ENCODE measurements at places on chromosomes 12 and 14.

GRCh38 chr14:55353686-55354467 is 57.8 kb downstream of the ATG14 start:
- no peak overlapping the region for H3K4me3 ChIP-seq
- H3K27ac ChIP-seq, result no peak overlapping the region
- H3K4me1 ChIP-seq, result no peaks in the 10 kb centered on the region
- H3K36me3 ChIP-seq, result no peaks in the 10 kb centered on the region
- no peak for DNase-seq
- no peaks in the 10 kb centered on the region for H3K27me3 ChIP-seq

DNA sequence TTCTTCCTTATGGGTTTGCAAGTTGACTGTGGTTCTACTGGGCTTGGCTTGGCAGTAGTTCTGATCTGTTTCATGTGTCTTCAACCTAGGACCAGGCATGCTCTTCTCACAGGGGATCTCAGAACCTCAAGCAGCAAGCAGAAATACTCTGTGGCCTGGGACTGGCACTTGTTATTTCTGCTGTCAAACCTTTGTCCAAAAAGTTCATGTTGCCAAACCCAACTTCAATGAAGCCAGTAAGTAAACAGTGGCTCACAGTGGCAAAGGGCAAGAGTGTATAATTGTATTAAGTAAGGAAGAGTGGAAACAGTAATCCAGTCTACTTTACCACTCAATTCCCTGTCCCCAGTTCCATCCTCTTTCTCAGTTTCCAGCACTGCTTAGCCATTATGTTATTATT is 15.7 kb upstream of the HMGA2 start:
- no peak for DNase-seq
- H3K36me3 ChIP-seq, result no peaks in the 10 kb centered on the region
- no peaks in the 10 kb centered on the region for H3K27me3 ChIP-seq
- no peaks in the 10 kb centered on the region for H3K4me1 ChIP-seq
- H3K27ac ChIP-seq, result no peak overlapping the region
- no peak overlapping the region for H3K4me3 ChIP-seq

- no peak for DNase-seq
- H3K4me3 ChIP-seq, result no peak overlapping the region
- no peak overlapping the region for H3K27ac ChIP-seq
- H3K36me3 ChIP-seq, result no peaks in the 10 kb centered on the region
- no peaks in the 10 kb centered on the region for H3K27me3 ChIP-seq
- H3K4me1 ChIP-seq, result no peaks in the 10 kb centered on the region
Observed at GRCh38 chr12:93148412-93148811, 219.3 kb upstream of the EEA1 start.

DNA sequence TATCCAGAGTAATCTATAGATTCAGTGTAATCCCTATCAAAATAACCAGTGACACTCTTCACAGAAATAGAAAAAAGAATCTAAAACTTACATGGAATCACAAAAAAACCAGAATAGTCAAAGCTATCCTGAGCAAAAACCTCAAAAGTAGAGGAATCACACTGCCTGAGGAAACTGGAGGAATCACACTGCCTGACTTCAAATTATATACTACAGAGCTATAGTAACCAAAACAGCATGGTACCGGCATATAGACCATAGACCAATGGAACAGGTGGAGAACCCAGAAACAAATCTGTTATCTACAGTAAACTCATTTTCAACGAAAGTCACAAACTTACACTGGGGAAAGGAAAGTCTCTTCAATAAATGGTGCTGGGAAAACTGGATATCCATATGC is 244.0 kb downstream of the FUT8 start:
- H3K4me1 ChIP-seq, result no peaks in the 10 kb centered on the region
- H3K27ac ChIP-seq, result no peak overlapping the region
- H3K4me3 ChIP-seq, result no peak overlapping the region
- no peaks in the 10 kb centered on the region for H3K27me3 ChIP-seq
- H3K36me3 ChIP-seq, result no peaks in the 10 kb centered on the region

- DNase-seq, result no peak
- no peaks in the 10 kb centered on the region for H3K4me1 ChIP-seq
- no peak overlapping the region for H3K4me3 ChIP-seq
Observed at GRCh38 chr14:56282179-56282578, 164.0 kb downstream of the PELI2 start.

GRCh38 chr14:101031186-101031585 is 127.7 kb upstream of the RTL1 start:
- H3K36me3 ChIP-seq, result no peaks in the 10 kb centered on the region
- DNase-seq, result no peak
- no peaks in the 10 kb centered on the region for H3K4me1 ChIP-seq

DNA sequence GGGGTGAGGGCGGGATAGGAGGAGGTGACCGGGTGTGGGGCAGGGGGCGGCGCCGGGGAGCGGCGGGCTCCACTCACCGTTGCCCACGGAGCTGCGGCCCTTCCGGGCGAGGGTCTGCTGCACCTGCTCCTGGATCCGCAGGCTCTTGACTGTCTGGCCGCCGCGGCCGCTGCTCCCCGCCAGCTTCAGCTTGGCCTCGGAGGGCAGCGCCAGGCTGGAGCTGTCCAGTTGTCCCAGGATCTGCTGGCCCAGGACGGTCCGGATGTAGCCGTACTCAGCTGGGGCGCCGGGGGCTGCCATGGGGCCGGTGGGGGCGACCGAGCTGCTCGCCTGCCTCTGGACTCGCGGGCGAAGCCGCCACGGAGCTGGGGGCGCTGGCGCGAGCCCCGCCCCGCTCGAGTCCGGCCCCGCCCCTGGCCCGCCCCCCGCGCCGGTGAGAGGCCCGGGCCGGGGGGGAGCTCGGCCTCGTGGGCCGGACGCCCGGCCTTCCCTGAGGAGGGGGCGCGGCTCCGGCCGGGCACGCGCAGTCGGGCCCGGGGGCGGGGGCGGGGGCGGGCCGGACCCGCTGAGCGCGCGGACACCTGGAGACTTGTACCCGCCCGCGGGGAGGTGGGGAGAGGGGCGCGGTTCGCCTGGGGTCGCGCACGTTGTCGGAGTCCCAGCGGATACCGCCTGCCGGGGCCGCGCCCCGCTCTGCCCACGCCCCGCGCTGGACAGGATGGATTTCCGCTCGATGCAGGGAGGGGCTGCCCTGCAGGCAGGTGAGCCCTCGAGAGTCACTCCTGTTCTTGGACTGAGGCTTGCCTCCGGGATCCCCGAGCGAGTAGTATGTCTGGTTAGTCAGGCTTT is at the start of gene PKP2:
Gene PKP2 (minus strand): TSS at position 346 of the 849 bp plus-strand sequence. CDS start 46 bp downstream, at position 300.
- H3K36me3 ChIP-seq, result no peaks in the 10 kb centered on the region
- peak within 1 kb of the TSS; percentile 52 for H3K4me3 ChIP-seq
- no peaks in the 10 kb centered on the region for H3K4me1 ChIP-seq
- H3K27me3 ChIP-seq, result no peaks in the 10 kb centered on the region
- peak; percentile 18 for DNase-seq

DNA sequence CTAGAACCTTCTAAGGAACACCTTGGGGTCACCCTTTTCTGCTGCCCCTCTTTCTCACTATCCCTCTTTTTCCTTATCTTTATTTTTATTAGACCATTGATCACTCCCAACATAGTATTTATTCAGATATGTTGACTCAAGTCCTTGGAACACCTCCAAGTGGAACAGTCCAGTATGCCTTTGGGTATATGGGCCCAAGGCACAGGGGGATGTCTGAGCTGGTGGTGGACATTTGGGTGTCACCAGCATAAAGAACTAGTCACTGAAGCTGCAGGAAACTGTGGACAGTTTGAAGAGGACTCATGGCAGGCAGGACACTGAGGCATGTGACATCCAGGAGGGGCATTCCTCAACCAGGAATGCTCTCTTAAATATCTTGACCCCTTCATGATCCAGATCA is 105.6 kb downstream of the VEZT start:
- no peaks in the 10 kb centered on the region for H3K36me3 ChIP-seq
- no peaks in the 10 kb centered on the region for H3K27me3 ChIP-seq
- no peak overlapping the region for H3K4me3 ChIP-seq
- no peaks in the 10 kb centered on the region for H3K4me1 ChIP-seq

GRCh38 chr12:3935078-3935477 is 61.9 kb upstream of the PARP11 start:
- no peak overlapping the region for H3K27ac ChIP-seq
- DNase-seq, result no peak
- no peaks in the 10 kb centered on the region for H3K4me1 ChIP-seq
- no peaks in the 10 kb centered on the region for H3K36me3 ChIP-seq

GRCh38 chr14:37203423-37203822 is 5.7 kb downstream of the MIPOL1 start:
- H3K36me3 ChIP-seq, result no peaks in the 10 kb centered on the region
- H3K27me3 ChIP-seq, result no peaks in the 10 kb centered on the region
- no peak for DNase-seq
- H3K4me1 ChIP-seq, result no peaks in the 10 kb centered on the region
- no peak overlapping the region for H3K4me3 ChIP-seq

- no peaks in the 10 kb centered on the region for H3K4me1 ChIP-seq
- no peak overlapping the region for H3K4me3 ChIP-seq
- H3K36me3 ChIP-seq, result no peaks in the 10 kb centered on the region
- no peaks in the 10 kb centered on the region for H3K27me3 ChIP-seq
- H3K27ac ChIP-seq, result no peak overlapping the region
- no peak for DNase-seq
Observed at GRCh38 chr12:71567537-71567936, 96.1 kb downstream of the ZFC3H1 start.

GRCh38 chr12:4816744-4817525 is 92.8 kb upstream of the KCNA1 start:
- no peak overlapping the region for H3K4me3 ChIP-seq
- no peak overlapping the region for H3K27ac ChIP-seq
- DNase-seq, result no peak

- H3K4me1 ChIP-seq, result no peaks in the 10 kb centered on the region
- no peak overlapping the region for H3K4me3 ChIP-seq
- H3K36me3 ChIP-seq, result no peaks in the 10 kb centered on the region
- no peaks in the 10 kb centered on the region for H3K27me3 ChIP-seq
- DNase-seq, result no peak
- H3K27ac ChIP-seq, result no peak overlapping the region
Observed at GRCh38 chr14:92259613-92260357, 63.2 kb upstream of the SLC24A4 start.

DNA sequence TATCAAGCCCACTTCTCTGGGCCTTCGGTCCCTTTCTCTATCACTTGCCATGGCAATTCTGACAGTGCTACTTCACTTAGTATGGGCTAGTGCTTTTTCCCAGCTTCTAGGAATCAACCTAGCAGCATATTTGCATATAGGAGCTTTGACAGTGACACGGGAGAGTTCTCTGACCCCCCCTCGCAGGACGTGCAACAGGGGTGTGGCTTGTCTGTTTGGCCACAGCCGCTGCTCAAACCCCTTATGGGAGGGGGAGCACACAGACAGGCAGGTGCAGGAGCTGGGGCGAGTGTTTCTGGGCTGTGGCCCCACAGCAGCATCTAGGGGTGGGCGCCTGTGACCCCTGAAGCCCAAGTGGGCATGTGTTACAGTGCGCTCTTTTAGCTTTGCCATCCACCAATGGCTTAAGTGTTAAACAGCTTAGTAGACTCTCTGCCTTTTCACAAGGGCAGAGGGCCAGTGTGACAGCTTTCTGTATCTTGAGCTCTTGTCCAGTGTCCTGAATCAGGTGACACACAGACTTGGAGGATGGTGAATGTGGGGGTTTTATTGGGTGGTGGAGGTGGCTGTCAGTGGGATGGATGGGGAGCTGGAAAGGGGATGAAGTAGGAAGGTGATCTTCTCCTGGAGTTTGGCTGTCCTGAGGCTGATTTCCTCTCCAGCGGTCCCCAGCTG is 229.3 kb downstream of the PCNX1 start:
- no peak overlapping the region for H3K4me3 ChIP-seq
- H3K27me3 ChIP-seq, result no peaks in the 10 kb centered on the region
- no peak for DNase-seq
- H3K36me3 ChIP-seq, result no peaks in the 10 kb centered on the region
- H3K27ac ChIP-seq, result no peak overlapping the region

DNA sequence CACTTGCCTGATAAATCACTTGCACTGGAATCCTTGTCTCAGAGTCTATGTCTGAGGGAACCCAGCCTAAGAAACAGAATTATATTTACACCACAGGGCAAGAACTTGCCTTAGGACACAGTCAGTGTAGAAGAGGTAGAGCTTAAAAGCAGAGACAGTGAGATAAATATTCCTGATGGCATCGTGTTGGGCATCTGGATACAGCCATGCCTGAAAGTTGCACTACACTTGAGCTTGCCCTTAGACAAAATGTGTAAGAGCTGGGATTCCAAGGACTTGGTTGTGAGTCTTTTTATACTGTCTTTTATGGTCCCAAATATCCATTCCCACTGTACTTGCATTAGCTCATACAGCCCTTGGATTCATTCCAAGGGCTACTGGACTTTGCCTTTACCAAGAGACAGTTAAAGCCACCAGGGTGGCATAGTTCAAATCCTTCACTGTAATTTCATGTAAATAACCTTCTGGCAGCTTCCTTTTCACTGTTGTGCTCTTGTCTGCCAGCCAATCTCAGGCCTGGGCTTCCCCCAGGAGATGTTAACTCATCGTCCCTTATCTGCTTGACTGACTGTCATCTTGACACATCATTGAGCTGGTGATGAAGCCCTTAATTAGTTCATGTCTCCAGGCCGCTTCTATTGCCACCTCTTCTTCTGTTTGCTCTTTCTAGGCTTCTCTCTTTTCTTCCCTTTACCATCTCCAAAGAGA is 577.9 kb upstream of the TBX3 start:
- no peaks in the 10 kb centered on the region for H3K27me3 ChIP-seq
- H3K4me3 ChIP-seq, result no peak overlapping the region
- no peaks in the 10 kb centered on the region for H3K4me1 ChIP-seq
- H3K27ac ChIP-seq, result no peak overlapping the region
- H3K36me3 ChIP-seq, result no peaks in the 10 kb centered on the region

DNA sequence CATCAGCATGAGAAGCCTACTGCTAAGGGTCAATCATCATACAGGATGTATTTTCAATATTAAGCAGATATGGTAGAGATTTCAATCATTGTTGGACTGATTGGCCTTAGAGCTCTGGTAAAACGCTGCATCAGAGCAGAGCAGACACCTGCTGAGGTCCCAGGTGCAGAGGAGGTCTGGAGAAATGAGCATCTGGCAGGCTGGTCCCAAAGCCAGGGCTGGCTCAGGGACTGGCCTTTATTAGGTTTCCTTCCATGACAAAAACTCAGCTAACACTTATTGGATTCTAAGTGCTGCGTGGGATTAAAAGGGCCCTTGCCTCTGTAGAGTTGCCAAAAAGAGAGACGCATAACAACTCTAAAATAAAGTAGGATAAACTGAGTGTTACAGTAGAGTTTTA is 29.7 kb downstream of the AKAP6 start:
- H3K4me1 ChIP-seq, result no peaks in the 10 kb centered on the region
- DNase-seq, result no peak
- no peaks in the 10 kb centered on the region for H3K36me3 ChIP-seq
- H3K27me3 ChIP-seq, result no peaks in the 10 kb centered on the region

GRCh38 chr12:17169726-17170471 is 563.9 kb upstream of the LMO3 start:
- no peak overlapping the region for H3K27ac ChIP-seq
- H3K4me1 ChIP-seq, result no peaks in the 10 kb centered on the region
- H3K4me3 ChIP-seq, result no peak overlapping the region
- DNase-seq, result no peak
- H3K36me3 ChIP-seq, result no peaks in the 10 kb centered on the region

DNA sequence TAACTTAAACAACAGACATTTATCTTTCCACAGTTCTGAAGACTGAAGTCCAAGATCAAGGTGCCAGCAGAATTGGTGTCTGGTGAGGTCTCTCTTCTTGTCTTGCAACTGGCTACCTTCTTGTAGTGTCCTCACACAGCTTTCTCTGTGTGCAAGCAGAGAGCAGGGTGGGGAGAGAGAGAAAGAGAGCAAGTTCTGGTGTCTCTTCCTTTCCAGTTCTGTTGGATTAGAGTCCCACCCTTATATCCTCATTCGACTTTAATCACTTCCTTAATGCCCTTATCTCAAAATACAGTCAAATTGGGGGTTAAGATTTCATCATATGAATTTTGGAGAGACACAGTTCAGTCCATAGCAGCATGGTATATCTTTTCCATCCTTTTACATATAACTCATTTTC is 40.8 kb downstream of the DYRK2 start:
- H3K27ac ChIP-seq, result no peak overlapping the region
- H3K4me3 ChIP-seq, result no peak overlapping the region
- no peaks in the 10 kb centered on the region for H3K4me1 ChIP-seq
- no peaks in the 10 kb centered on the region for H3K36me3 ChIP-seq
